ENCODE measurements at places on chromosomes 4 and X. TPM values are rescaled to one million over a fixed set of nuclear protein-coding genes. Genes with fewer than 3 reads are reported as not detected.
A peak's percentile ranks its signal among the peaks of the same experiment; 100 is the strongest.

GRIA2 gene
- total RNA-seq, result not detected

GRCh38 chrX:39795605-39796004 is 302.2 kb downstream of the BCOR start:
- no peak for DNase-seq

GRCh38 chr4:141890279-141890678 is 253.9 kb downstream of the IL15 start:
- DNase-seq, result no peak

GRCh38 chrX:14670819-14671218 is 141.5 kb downstream of the GLRA2 start:
- no peak for DNase-seq

CT45A2 gene
- total RNA-seq, result not detected

DNA sequence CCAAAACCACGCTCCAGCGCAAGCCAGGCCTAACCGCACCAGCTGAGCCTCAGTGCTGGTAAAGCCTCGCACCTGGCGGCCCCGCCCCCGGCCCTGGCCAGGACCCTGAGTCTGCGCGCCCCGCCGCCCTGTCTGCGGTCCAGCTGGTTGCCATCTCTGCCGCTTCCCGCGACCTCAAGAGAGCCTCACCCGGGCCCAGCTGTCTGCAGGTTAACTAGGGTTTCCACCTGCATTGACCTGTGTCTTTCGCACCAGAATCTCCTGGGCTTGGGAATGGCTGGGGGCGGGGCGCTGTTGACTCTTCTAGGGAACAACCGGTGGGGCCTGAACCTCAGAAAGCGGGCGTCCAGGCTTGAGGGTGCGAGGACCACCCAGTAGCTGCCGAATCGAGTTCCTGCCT is 207.7 kb upstream of the PRPS2 start:
- no peak for DNase-seq

GRCh38 chr4:8167291-8167690 is 8.7 kb upstream of the ABLIM2 start:
- DNase-seq, result no peak

GRCh38 chr4:122917731-122918130 is 4.7 kb downstream of the NUDT6 start:
- peak; percentile 28 for DNase-seq

GRCh38 chrX:15335135-15336022 is at the start of gene PIGA:
Gene PIGA (minus strand): TSS chrX:15335523. CDS start chrX:15331930, 3,593 bp downstream.
- peak; percentile 95 for DNase-seq

DNA sequence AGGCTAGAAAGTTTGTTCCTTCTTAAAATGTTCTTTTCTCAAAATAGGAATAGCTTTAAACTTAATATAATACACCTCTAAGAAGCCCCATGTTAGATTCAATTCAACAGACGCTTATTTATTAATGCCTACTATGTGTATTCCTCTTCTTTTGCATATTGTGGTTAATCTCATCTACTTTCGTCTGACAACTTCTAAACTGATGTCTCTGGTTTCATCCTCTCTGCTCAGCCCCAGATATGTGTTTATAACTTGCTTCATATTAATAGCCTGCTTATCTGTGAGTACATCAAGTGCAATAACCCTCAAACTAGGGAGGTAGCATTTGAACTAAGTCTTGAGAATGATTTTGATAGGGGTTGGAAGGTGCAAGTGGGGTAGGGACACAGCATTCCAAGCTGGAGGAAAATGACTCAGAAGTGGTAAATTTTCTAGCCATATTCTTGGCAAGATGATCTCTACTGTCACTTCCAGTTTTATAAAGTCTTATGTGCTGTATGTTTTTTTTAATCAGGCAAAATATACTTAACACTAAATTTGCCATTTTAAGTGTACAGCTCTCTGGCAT is 37.0 kb downstream of the STK26 start:
- no peak for DNase-seq

DNA sequence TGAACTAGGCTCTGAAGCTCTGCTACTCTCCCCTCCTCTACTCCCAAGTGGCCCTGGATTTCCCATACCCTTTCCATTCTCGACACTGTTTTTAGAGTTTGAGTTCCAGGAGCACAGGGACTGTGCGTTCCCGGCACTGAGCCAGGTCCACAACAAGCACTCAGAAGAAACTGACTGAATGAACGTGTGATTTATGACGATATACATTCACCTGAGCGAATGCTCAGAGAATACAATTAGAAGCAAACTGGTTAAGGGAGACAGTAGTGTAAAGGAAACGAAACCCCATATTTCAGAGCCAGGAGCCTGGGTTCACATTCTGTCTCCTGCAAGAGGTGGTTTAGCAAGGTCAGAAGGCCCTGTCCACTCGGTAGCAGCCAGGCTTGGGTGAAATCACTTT is 1.4 kb upstream of the KIAA0232 start:
- no peak for DNase-seq

- no peak for DNase-seq
Observed at GRCh38 chr4:42607011-42607726, 49.7 kb downstream of the ATP8A1 start.

HERC6 gene
- 3.9 TPM for total RNA-seq

DNA sequence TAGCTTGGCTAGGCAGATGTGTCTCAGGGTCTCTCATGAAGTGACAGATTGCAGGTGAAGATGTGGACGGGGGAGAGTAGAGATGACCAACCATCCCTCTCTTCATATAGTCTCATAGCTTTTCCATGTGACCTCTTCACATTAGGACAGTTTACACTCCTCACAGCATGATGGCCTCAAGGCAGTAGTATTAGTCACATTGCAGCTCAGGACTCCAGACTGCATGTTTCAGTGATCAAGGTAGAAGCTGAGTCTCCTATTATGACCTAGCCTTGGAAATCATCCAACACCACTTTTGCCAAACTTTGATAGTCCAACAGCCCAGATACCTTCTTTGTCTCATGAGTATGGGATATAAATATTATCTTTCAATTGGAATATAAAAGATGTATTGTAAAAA is 147.7 kb downstream of the GASK1B start:
- DNase-seq, result no peak

DNA sequence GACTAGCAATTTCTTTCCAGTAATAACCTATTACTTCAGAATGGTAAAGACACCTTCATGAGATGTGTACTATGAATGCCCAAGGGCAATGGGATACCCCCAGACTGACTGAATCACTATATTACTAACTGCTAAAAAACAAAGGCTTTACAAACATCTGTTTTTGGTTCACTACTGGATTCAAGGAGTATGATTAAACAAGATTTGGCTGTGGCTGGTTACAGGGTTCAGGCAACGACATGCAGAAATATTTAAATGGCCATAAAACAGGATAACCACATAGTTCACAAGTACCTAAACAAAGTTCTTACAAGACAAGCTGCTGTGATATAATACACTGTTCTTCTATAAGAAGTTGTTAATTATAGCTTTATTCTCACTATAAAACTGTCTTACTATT is 128.2 kb downstream of the FRYL start:
- DNase-seq, result peak; percentile 45

CLNK gene
- not detected for total RNA-seq

- DNase-seq, result no peak
Observed at GRCh38 chr4:1203026-1203616, 30.7 kb upstream of the SPON2 start.

DNA sequence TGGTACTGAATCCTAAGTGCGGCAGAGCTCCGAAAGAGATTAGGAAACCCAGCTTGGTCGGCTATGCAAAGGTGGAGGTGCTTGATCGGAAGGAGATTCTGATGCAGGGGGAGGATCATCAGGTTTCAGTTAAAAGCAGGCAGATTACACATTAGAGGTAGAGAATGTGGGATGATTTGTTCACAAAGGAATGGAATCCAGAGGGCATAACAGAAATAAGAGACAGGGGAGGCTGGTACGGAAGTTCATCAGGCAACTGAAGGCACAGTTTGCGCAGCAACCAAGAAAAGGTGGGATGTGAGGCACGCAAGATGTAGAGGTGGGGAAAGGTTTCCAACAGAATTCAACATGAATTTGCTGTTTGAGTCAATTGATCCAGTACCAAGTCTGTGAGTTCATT is 424 bp upstream of the ZNF330 start:
- no peak for DNase-seq

ERCC6L gene
- total RNA-seq, result 15.3 TPM

GRCh38 chr4:40678421-40678820 is 48.8 kb upstream of the RBM47 start:
- DNase-seq, result no peak

MPP1 gene
- total RNA-seq, result 27.2 TPM

GPRIN3 gene
- total RNA-seq, result 0.06 TPM

AMMECR1 gene
- 11.2 TPM for total RNA-seq

DNA sequence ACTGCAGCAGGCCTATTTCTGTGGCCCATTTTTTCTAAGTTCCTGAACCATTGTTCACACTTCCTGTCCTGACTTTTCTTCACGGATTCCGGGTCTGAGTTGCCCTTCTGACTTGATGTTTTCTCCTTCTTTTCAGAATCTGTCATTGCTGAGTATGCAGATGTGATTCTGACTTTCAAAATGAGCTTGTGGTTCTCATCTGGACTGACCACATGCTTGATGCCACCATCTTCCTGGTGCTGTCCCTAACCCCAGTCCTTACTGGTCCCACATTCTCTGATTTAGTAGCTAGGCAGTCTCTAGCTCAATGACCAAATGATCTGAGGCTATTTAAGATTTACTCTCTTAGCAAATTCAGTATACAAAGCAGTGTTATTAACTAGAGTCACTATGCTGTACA is 822.3 kb upstream of the TENM3 start:
- DNase-seq, result no peak

GRCh38 chr4:86890790-86891189 is 1.4 kb downstream of the C4orf36 start:
- no peak for DNase-seq

DCAF4L1 gene
- total RNA-seq, result under 0.01 TPM

BEND2 gene
- total RNA-seq, result not detected

DNA sequence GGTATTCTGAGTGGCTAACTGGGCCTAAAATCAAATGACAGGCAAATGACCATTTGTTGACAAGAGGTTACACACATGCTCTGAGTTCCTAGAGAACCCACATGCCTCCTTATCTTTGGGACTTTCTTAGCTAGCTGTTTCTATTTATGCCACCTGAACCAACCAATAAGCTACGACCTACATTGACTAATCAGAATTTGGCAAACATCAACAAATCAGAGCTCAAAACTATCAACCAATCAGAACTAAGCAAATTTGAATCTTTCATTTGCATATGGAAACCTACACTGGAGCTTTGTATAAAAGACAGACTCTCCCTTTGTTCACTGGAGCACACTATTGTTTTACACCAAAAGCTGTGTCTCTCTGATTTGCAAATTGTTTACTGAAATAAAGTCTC is 192.0 kb downstream of the CXXC4 start:
- DNase-seq, result no peak

WNK3 gene
- not detected for total RNA-seq

PPP1R2C gene
- not detected for total RNA-seq

DNA sequence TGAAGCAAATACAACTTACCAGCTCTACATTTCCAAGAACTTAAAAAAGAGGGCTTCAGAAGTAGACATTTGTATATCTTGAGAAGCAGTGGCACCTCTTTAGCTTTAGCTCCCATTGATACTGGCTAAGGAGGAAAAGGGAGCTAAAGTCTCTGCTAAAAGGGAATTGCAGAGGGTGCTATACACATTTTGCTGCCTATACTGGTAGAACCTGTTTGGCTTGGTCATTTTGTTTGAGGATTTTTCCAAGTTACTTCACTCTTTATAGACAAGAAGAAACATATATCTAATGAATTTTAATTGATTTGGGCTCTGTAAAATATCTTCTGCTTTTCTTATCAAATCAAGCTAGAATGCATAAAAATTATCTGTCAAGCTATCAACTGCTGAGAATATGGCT is 11.8 kb downstream of the PAPSS1 start:
- no peak for DNase-seq

TMPRSS11F gene
- not detected for total RNA-seq

PRR32 gene
- total RNA-seq, result not detected

ENAM gene
- 0.06 TPM for total RNA-seq

DNA sequence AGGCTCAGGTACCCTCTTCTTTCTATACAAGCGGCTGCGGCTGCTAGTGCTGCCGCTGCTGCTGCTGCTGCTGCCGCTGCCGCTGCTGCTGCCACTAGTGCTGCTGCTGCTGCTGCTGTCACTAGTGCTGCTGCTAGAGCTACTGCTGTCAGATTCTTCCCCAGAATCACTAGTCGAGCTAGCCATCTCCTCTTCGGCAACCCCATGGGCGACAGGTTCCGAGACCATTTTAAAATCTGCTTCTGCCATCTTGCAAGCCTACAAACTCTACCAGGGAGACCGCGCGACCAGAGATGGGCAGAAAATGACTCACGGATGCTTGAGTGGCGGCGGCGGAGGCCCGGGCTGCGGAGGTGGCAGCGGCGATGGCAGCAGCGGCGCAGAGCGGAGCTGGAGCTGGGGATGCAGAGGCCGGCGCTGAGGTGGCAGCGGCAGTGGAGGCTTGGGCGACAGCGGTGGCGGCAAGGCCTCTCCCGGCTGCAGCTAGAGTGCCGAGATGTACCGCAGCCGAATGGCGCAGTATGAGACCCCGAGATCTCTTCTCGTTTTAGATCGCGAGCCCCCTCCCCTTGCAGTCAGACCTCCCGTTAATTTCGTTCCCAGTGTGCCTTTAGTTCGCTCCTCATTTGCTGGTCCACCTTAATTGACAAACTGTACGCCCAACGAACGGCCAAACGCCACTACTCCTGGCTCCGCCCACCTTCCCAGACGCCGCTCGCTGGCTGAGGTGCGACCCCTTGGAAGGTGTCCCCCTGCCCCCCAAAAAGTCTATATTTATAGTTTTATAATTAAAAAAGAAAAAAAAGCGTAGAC is at the start of gene NAP1L3:
Gene NAP1L3, minus strand, starts transcription at position 523 of the 813 bp plus-strand sequence. Its CDS starts 274 bp downstream, at position 249.
- peak; percentile 32 for DNase-seq

GRCh38 chrX:17737710-17737985 is 355 bp downstream of the SCML1 start:
- no peak for DNase-seq

USP51 gene
- 1.0 TPM for total RNA-seq

- DNase-seq, result peak; percentile 73
Observed at GRCh38 chr4:102627831-102628523, 126.8 kb downstream of the NFKB1 start.

SMIM31 gene
- total RNA-seq, result not detected

DNA sequence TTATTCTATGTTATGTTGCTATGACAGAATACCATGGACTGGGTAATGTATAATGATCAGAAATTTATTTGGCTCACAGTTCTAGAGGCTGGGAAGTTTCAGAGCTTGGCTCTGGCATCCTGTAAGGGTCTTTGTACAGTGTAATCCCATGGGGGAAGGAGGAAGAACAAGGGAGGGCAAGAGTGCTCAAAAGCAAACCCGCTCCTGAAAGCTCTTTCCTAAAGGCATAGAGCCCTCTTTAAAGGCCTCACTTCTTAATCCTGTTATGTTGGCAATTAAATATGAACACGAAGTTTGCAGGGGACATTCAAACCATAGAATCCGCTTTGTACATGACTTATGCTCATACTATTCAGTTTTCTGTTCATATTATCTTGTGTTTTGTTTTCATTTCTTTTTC is 191.3 kb upstream of the CTSO start:
- no peak for DNase-seq
